Kidney (tissue), 22 donors: ENCODE measurements at places on chromosomes 1 and 21. TPM values are rescaled to one million over a fixed set of nuclear protein-coding genes. Genes with fewer than 3 reads are reported as not detected.

Gene GRIK3
- 0.38 TPM for total RNA-seq

Gene FBLIM1
- total RNA-seq: 89.3 TPM

Gene TRAF5
- total RNA-seq: 22.1 TPM

Gene SPRR2A
- total RNA-seq: 0.60 TPM
